ENCODE measurements at places on chromosomes 2 and 18.

- DNase-seq, result no peak
These were observed 32.8 kb downstream of the SRBD1 start for GRCh38 chr2:45578056-45578843.

- DNase-seq, result no peak
These were observed 707 bp upstream of the ERFE start for GRCh38 chr2:238158018-238158508.

DNA sequence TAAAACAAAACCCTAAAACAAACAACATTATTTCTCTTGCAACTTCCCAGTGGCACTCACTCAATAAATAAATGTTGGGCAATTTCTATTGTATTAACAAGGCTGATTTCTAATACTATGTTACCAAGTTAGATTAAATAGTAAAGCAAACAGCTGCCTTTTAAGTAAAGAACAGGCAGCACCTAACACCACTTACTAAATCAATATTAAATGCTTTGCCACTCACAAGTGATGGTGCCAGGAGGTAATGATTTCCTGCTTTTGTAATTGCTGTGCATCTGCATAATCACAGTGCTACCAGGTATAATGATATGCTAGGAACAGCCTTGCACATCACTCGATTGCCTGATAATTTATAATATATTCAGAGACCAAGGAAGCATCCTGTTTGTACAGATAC is 276.5 kb downstream of the NBAS start:
- DNase-seq, result no peak

DNA sequence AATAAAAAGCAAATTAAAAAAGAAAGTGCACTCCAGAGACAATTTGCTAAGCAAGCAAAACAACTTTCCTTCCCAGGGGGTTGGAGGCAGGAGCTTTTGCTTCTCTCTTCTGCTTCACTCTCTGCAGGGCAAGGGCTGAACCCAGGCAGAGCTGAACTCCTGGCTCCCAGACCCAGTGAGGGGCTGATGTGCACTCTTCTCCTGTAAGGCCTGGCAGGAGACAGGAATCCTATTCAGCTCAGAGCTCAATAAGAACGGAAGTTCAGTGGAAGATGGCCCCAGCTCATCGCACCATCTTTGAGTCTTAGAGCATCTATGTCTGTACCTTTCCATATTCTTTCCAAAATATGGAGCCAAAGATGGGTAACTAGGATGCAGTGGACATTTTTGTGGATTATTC is 29.1 kb downstream of the CIB4 start:
- peak; percentile 0 for DNase-seq

DNA sequence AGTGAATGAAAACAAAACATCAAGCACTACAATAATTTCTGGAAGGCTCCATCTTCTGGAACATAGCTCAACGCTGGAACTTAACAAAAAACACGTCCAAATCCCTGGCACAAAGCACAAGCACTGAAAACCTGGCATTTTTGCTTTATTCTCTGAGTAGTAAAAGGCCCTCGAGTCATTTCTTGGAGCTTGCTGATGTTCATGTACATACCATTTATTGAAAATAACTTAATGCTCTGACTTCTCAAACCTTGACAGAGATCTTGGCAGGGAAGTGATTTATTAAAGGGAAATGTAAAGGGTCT is 76.5 kb upstream of the STK17B start:
- DNase-seq, result no peak

- DNase-seq, result no peak
These were observed 352.0 kb downstream of the IRS1 start for GRCh38 chr2:226447338-226448300.

DNA sequence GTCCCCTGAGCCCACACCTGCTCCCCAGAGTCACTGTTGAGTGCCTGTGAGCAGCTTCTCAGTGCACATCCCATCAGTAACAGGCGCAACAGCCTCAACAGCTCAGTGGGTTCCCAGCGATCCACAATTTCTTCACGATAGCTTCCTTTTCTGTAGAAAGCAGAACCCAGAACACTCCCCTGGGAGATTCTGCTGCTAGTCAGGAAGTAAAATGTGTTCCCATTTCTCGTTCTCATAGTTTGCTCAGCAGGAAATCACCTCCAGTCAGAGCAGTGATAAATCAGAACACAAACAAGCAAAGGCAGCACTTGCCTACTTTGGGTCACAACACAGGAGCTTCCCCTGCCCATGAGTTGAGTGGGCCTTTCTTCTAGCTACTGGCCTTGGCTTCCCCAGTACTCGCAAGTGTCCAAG is 48.9 kb upstream of the ATG16L1 start:
- no peak for DNase-seq

GRCh38 chr2:181766129-181766528 is 85.8 kb upstream of the NEUROD1 start:
- no peak for DNase-seq

DNA sequence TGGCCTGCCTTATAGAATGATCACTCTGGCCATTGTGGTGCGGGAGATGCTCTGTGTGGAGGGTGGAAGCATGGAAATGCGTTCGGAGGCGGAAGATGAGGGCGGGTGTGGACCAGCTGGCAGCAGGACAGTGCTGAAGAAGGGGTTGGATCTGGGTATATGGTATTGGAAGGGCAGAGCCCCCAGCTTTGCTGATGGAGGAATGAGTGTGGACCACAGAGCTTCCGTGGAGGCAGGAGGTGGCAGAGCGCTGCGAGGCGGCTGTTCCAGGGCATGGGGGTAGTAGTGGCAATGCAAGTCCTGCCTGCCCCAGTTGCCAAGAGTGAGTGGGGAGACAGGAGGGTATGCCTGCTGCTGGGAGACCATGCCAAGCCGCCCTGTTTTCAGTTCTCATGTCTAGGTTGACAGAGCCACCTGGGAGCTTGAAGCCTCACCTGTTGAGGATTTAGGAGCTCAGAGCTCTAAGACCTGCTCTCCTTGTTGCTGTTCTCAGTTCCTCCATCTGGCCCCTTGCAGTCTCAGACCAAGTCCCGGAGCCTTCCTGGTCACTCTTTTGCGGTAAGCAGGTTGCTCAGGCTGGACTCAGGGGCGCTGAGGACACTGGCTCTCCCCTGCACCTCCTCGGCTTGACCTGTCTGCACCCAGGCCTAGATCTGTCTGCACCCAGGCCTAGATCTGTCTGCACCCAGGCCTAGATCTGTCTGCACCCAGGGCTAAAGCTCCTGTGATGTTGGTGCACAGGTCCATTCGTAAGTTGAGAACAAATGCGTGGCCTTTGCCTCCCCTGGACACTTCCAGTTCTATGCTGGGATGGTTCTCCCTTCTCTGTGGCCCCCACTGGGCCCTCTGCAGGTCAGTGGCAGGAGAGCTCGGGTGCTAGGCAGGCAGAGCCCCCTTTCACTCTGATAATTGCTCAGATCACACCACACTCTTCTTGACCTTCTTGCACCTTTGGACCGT is 290.5 kb upstream of the HS6ST1 start:
- no peak for DNase-seq

DNA sequence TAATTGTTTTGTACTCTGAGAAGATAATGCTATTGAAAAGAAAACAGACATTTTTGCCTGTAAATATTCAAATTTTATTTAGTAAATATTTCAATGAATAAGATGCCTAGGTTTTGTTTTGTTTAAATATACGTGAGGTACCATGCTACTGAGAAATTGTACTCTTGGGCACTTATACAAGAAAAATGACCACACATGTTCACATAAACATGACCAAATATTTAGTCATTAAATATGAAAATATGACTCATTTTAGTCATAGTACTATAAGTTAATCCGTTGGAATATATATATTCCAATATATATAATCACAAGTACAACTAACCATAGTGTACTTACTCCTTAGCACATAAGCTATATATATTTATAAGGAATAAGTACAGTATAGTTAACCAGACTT is 56.7 kb upstream of the ZNF804A start:
- no peak for DNase-seq

- DNase-seq, result no peak
These were observed 100.9 kb downstream of the TSN start for GRCh38 chr2:121856360-121856759.

DNA sequence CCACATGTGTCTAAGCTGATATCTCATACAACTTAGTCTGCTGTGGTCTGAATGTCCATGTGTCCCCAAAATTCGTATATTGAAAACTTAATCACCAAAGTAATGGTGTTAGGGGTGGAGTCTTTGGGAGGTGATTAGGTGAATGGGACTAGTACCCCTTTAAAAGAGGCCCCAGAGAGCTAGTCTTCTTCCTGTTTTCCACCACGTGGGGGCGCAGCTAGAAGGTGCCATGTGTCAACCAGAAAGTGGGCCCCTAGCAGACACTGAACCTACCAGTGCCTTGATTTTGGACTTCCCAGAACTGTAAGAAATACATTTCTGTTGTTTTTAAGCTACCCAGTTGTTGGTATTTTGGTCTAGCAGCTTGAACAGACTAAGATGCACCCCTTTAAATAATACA is 86.6 kb downstream of the ASB1 start:
- DNase-seq, result no peak

DNA sequence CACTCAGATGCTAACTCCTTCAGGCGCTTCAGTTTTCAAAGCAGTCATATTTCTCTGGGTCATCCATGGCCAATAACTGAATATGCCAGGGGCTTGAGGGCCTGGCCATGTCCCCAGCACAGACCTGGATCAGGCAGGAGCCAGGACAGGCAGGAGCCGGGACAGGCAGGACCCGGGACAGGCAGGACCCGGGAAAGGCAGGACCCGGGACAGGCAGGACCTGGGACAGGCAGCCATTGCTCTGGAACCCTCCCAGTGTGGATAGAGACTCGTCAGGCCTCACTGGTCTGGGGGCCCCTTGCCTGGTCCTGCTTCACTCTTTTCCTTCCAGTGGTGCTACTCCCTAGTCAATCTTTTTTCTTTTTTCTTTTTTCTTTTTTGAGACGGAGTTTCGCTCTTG is 117.5 kb upstream of the TEX51 start:
- no peak for DNase-seq

- no peak for DNase-seq
These were observed 365.5 kb upstream of the SYT4 start for GRCh38 chr18:43642727-43643330.

DNA sequence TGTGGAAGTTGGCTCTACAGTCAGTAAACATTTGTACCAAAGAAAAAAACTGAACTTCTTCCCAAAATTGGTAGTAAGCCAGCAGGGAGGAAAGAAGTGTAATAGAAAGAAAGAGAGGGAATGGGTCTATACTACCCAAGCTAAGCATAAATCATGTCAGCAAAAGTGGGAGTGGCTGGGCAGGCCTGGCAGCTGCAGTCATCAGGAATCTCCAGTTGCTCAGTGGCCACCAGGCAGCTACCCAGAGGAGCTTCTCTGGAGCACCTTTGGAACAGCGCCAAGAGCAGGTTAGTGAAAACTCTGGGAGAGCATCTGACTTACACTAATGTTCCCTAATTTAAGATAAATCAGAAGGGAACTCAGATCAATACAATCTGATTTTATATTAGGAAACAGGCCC is 14.3 kb downstream of the FRZB start:
- DNase-seq, result no peak

DNA sequence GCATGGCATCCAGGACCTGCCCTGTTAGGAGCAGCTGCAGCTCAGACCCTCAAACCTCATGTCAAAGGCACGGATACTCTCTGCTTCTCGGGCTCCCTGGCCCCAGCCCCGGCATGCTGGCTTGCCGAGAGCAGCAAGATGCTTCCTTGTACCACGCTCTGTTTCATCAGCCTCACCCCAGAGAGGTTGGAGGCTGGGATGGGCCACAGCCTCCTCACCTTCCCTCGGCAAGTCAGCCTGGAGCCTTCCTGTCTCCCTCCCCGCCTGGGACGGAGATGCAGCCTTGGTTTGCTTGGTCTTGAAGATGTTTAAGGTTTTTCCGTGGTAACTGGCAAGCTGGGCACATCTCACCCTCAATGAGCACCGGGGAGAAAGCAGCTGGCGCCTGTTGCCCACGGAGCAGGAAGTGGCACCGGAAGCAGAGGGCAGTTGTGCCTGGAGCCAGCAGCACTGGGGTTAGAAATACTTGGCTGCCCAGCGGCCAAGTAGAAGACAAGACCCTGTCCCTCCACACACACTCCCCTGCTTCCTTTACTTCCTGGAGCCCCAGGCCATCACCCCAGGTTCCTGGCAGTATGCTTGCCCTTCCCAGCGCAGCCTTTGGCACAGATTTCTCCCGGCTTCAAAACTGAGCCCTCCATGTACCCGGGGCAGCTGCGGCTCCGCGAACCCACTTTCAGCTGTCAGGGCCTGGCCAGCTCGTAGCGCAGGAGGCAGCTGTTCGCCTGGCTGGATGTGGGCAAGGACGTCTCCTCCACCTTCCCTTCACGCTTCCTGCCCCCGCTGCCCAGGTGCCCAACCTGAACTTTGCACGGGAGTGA is 17.4 kb downstream of the FBLN7 start:
- DNase-seq, result peak; percentile 19

GRCh38 chr2:139628931-139629330 is 848.7 kb upstream of the NXPH2 start:
- DNase-seq, result no peak

DNA sequence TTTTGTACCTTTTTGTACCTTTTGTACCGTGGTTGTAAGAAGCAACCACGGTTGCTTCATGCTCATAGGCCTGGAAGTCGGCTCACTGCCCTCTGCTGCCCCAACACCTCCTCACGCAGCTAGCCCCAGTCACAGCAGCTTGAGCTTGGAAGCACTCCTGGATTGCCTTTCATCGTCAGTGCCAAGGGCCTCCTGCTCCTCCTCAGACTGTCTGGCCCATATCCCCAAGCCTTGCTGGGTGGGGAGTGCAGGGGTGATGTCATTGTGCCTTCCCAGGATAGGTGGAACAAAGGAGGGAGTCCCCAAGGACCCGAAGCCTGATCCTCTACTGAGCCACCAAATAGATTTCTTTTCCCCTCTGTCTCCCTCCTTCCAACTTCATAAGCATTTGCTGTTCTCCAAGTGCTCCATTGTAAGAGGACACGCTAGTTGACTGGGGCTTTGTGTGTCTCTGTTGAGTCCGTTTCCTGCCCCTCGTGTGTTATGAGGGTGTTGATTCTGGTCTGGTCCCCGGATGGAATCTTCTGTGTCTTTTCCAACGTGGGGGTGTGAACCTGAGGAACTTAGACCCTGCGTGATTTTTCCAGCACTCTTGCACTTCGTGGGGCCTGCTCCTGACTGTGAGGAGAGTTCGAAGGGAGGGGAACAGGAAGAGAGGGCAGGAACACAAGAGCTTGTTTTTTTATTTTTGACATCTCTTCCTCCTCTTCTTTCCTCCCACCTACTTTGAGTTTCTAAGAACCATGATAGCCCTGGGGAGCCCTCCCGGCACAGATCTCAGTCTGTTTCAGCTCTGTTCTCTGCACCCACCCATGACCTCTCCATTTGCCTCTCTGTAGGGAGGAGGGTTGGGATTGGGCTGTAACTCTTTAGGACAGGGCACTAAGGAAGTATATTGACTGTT is 127.2 kb upstream of the EML6 start:
- no peak for DNase-seq

- DNase-seq, result no peak
These were observed 11.9 kb downstream of the NR4A2 start for GRCh38 chr2:156320486-156321098.

- DNase-seq, result no peak
These were observed 1564.6 kb upstream of the NXPH2 start for GRCh38 chr2:140344838-140345237.

DNA sequence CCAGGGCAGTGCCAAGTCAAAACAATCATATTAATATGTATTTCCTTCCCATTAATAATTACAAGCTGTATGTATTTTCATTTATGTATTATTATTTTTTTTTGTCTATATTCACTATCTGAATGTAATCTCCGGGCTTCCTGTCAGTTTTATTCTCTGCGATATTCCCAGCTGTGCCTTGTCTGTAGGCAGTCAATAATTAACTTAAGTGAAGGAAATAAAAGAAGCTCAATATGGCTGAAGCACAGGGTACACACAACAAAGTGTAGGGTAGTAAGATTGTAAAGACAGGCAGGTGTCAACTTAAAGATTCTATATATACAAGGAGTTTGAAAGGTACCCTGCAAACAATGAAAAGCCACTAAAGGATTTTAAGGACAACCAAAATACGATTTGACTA is 122.9 kb downstream of the ROCK1 start:
- no peak for DNase-seq

Data from activated CD4-positive, alpha-beta T cell treated with anti-CD3 and anti-CD28 coated beads for 1 hour (primary cell).